A673 (cell line): ENCODE measurements at places on chromosomes 5 and 9. TPM values are rescaled to one million over a fixed set of nuclear protein-coding genes. Genes with fewer than 3 reads are reported as not detected.

- H3K27ac ChIP-seq = no peak overlapping the region
- DNase-seq = no peak
- H3K27me3 ChIP-seq = no peaks in the 10 kb centered on the region
- H3K4me1 ChIP-seq = no peaks in the 10 kb centered on the region
- H3K4me3 ChIP-seq = no peak overlapping the region
- H3K36me3 ChIP-seq = no peaks in the 10 kb centered on the region
These were observed 5.9 kb downstream of the SLC4A9 start for GRCh38 chr5:140365941-140366340.

DNA sequence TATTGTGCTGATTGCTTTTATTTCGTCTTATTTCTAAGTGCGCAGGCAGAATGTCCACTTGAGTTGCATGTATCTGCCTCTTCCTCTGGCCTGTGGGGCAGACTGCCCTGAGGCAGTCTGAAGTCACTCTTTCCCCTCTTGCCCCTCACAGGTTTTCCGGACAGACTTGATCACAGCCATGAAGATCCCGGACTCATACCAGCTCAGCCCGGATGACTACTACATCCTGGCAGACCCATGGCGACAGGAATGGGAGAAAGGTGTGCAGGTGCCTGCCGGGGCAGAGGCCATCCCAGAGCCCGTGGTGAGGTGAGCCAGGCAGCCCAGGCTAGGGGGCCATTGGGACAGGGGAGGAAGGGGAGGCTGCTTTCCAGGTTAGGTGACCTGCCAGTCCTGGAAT, 26.4 kb downstream of the JADE2 start:
- no peaks in the 10 kb centered on the region for H3K27me3 ChIP-seq
- H3K27ac ChIP-seq = no peak overlapping the region
- H3K4me1 ChIP-seq = peaks cover 8% of the 10 kb centered on the region
- DNase-seq = no peak

GRCh38 chr9:78674874-78675273, 377.9 kb downstream of the PSAT1 start:
- H3K4me3 ChIP-seq = no peak overlapping the region
- peaks cover 37% of the 10 kb centered on the region for H3K27me3 ChIP-seq
- H3K27ac ChIP-seq = no peak overlapping the region

GRCh38 chr9:83445703-83446265, 92.4 kb downstream of the FRMD3 start:
- no peaks in the 10 kb centered on the region for H3K27me3 ChIP-seq
- no peaks in the 10 kb centered on the region for H3K4me1 ChIP-seq
- no peak overlapping the region for H3K4me3 ChIP-seq

Gene CDHR2
- 0.35 TPM in 1 of 2 replicates, not detected in the other for total RNA-seq

- peak overlapping the region; percentile 62 for H3K27ac ChIP-seq
- H3K36me3 ChIP-seq = no peaks in the 10 kb centered on the region
- no peaks in the 10 kb centered on the region for H3K27me3 ChIP-seq
- no peak overlapping the region for H3K4me3 ChIP-seq
- H3K4me1 ChIP-seq = peaks cover 28% of the 10 kb centered on the region
- peak; percentile 56 for DNase-seq
These were observed 12.3 kb upstream of the ADGRV1 start for GRCh38 chr5:90546216-90546837.

GRCh38 chr5:69509212-69509611, 16.6 kb downstream of the OCLN start:
- no peaks in the 10 kb centered on the region for H3K27me3 ChIP-seq
- no peak for DNase-seq
- H3K4me3 ChIP-seq = no peak overlapping the region
- no peaks in the 10 kb centered on the region for H3K36me3 ChIP-seq

Gene CENPH
- total RNA-seq = 56.9 and 68.9 TPM in 2 replicates

GRCh38 chr5:133129950-133130349, 78.1 kb downstream of the HSPA4 start:
- DNase-seq = no peak
- no peaks in the 10 kb centered on the region for H3K4me1 ChIP-seq
- H3K27me3 ChIP-seq = peaks cover 7% of the 10 kb centered on the region
- H3K4me3 ChIP-seq = no peak overlapping the region

Gene INSL4
- not detected in 2 replicates for total RNA-seq

GRCh38 chr9:14021871-14022525, 291.9 kb downstream of the NFIB start:
- no peak for DNase-seq
- H3K4me3 ChIP-seq = no peak overlapping the region
- H3K27me3 ChIP-seq = no peaks in the 10 kb centered on the region
- H3K4me1 ChIP-seq = peaks cover 17% of the 10 kb centered on the region
- H3K27ac ChIP-seq = no peak overlapping the region
- H3K36me3 ChIP-seq = no peaks in the 10 kb centered on the region

Gene STK10
- 3.8 and 3.9 TPM in 2 replicates for total RNA-seq

Gene KCNN2
- 0.17 and 0.28 TPM in 2 replicates for total RNA-seq

DNA sequence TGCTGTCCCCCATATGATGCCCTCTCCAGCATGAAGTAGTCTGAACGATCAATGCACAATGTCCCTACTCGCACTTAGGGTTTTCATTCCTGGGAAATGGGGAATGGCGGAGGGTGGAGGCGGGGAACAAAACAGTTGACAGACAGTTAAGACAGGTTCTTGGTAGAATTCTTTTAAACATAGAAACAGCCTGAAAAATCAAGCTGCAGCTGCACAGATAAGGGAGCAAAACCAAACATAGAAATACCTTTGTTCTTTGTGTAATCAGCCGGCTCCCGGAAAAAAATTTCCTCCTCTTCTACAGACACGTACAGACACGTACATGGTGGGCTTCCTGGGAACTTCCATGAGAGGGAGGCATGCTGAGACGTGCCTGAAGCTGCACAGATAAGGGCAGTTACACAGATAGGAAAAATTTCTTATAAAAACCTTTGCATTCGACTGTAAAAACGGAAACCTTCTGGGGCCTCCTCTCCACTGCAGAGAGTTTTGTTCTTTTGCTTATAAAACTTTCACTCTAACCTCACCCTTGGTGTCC, 662.4 kb upstream of the PTPRD start:
- no peak for DNase-seq
- H3K27ac ChIP-seq = no peak overlapping the region
- H3K4me3 ChIP-seq = no peak overlapping the region
- no peaks in the 10 kb centered on the region for H3K4me1 ChIP-seq
- H3K36me3 ChIP-seq = no peaks in the 10 kb centered on the region

- no peak for DNase-seq
- no peaks in the 10 kb centered on the region for H3K36me3 ChIP-seq
- no peak overlapping the region for H3K4me3 ChIP-seq
- no peak overlapping the region for H3K27ac ChIP-seq
- no peaks in the 10 kb centered on the region for H3K27me3 ChIP-seq
- H3K4me1 ChIP-seq = no peaks in the 10 kb centered on the region
These were observed 621.2 kb upstream of the CDH6 start for GRCh38 chr5:30572279-30572678.

Gene RIMOC1
- total RNA-seq = 43.4 and 48.3 TPM in 2 replicates

Gene MAP1B
- 134 and 135 TPM in 2 replicates for total RNA-seq

GRCh38 chr5:147384346-147385193, 125.3 kb downstream of the DPYSL3 start:
- no peaks in the 10 kb centered on the region for H3K36me3 ChIP-seq
- no peak overlapping the region for H3K27ac ChIP-seq
- H3K4me3 ChIP-seq = no peak overlapping the region
- H3K4me1 ChIP-seq = peaks cover 6% of the 10 kb centered on the region
- H3K27me3 ChIP-seq = peaks cover 4% of the 10 kb centered on the region

Gene NSG2
- 0.37 and 0.60 TPM in 2 replicates for total RNA-seq

- no peaks in the 10 kb centered on the region for H3K27me3 ChIP-seq
- H3K36me3 ChIP-seq = no peaks in the 10 kb centered on the region
- no peak overlapping the region for H3K27ac ChIP-seq
- no peak overlapping the region for H3K4me3 ChIP-seq
- DNase-seq = no peak
These were observed 38.5 kb upstream of the NR4A3 start for GRCh38 chr9:99782962-99783718.

Gene SLCO6A1
- not detected in 2 replicates for total RNA-seq

GRCh38 chr5:38765399-38765861, 80.4 kb upstream of the OSMR start:
- no peak for DNase-seq
- H3K36me3 ChIP-seq = no peaks in the 10 kb centered on the region
- H3K27ac ChIP-seq = no peak overlapping the region
- no peaks in the 10 kb centered on the region for H3K27me3 ChIP-seq

DNA sequence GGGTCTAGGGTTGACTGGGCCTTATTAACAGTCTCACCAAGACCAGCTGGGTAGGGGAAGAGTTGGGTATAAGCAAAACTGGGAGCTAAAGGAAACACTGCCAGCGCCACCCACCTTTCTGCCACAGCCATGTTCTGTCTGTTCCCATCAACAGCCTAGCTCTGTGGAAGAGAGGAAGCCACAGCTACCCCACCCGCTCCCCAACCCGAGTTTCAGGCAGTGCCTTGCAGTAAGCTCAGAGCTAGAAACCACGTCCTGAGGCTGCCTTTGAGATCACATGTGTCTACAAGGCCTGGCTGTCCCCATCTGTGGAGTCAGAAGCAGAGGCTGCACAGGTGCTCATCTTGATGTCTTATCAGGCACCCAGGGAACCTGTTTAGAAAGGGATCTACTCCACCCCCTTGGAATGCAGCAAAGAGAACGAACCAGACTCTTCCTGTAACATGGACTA, 15.3 kb downstream of the HNRNPH1 start:
- H3K27me3 ChIP-seq = no peaks in the 10 kb centered on the region
- H3K4me1 ChIP-seq = no peaks in the 10 kb centered on the region
- DNase-seq = no peak
- H3K27ac ChIP-seq = no peak overlapping the region
- peaks cover 58% of the 10 kb centered on the region for H3K36me3 ChIP-seq

- no peaks in the 10 kb centered on the region for H3K36me3 ChIP-seq
- no peak overlapping the region for H3K27ac ChIP-seq
- peak; percentile 33 for DNase-seq
- peaks cover 6% of the 10 kb centered on the region for H3K27me3 ChIP-seq
- no peak overlapping the region for H3K4me3 ChIP-seq
These were observed 13.1 kb upstream of the IFNA5 start for GRCh38 chr9:21317956-21318923.

- no peak for DNase-seq
- H3K4me1 ChIP-seq = peaks cover 6% of the 10 kb centered on the region
- H3K36me3 ChIP-seq = no peaks in the 10 kb centered on the region
- H3K27ac ChIP-seq = no peak overlapping the region
- H3K27me3 ChIP-seq = no peaks in the 10 kb centered on the region
These were observed 2.5 kb upstream of the RAD23B start for GRCh38 chr9:107280543-107280942.

GRCh38 chr5:159400476-159400875, 70.2 kb upstream of the IL12B start:
- no peaks in the 10 kb centered on the region for H3K27me3 ChIP-seq
- no peak for DNase-seq
- no peaks in the 10 kb centered on the region for H3K36me3 ChIP-seq
- no peak overlapping the region for H3K27ac ChIP-seq
- no peak overlapping the region for H3K4me3 ChIP-seq
- H3K4me1 ChIP-seq = peaks cover 9% of the 10 kb centered on the region

Gene GCNT1
- not detected in 2 replicates for total RNA-seq

DNA sequence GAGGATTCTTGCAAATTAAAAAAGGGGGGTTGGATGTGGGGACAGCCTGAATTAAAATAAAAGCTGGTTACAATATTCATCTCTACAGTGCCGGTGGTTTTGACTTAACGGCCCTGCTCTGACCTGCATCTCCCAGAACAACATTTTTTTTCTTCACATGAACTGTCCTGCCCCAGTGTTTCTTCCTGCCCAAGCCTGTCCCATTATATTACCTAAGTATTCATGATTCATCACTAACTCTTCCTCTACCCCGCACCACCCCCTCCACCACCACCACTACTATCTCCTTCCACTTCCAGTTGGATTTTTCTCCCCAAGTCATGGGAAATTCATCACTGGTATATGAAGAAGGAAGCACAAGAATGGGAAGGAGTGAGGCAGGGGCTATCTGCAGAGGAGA, 90.1 kb downstream of the ZFAND5 start:
- no peaks in the 10 kb centered on the region for H3K4me1 ChIP-seq
- H3K27me3 ChIP-seq = no peaks in the 10 kb centered on the region
- no peak for DNase-seq
- H3K36me3 ChIP-seq = no peaks in the 10 kb centered on the region
- H3K27ac ChIP-seq = no peak overlapping the region

DNA sequence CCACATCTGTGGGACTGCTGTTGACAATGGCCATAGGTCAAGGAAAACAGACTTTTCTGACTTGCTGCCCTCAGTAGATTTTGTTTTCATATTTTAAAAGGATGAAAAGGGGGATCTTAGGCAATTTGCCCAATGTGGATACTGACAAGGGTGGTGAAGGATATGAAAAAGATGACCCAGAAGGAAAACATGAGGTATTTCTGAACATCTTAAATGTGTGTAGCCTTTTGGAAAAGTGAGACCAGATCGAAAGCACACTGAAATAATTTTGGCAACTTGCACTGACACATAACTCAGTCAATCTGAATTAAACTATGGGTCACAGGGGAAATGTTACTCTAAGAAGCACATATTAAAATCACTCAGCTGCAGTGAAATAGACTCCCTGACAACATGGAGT, 1793.0 kb upstream of the ACO1 start:
- H3K27ac ChIP-seq = no peak overlapping the region
- no peak for DNase-seq
- no peaks in the 10 kb centered on the region for H3K4me1 ChIP-seq
- no peak overlapping the region for H3K4me3 ChIP-seq

Gene GABBR2
- total RNA-seq = not detected in 2 replicates

GRCh38 chr5:61831736-61832135, 474.3 kb upstream of the KIF2A start:
- no peaks in the 10 kb centered on the region for H3K36me3 ChIP-seq
- H3K27me3 ChIP-seq = no peaks in the 10 kb centered on the region
- no peak for DNase-seq
- no peak overlapping the region for H3K4me3 ChIP-seq

GRCh38 chr5:137629646-137630045, 106.2 kb downstream of the KLHL3 start:
- no peak overlapping the region for H3K27ac ChIP-seq
- DNase-seq = peak; percentile 67
- H3K4me3 ChIP-seq = no peak overlapping the region
- H3K4me1 ChIP-seq = no peaks in the 10 kb centered on the region
- no peaks in the 10 kb centered on the region for H3K27me3 ChIP-seq

- no peaks in the 10 kb centered on the region for H3K36me3 ChIP-seq
- no peak overlapping the region for H3K27ac ChIP-seq
- peak overlapping the region; percentile 30 for H3K4me3 ChIP-seq
- peaks cover 6% of the 10 kb centered on the region for H3K4me1 ChIP-seq
These were observed 43.4 kb upstream of the FUBP3 start for GRCh38 chr9:130535818-130536521.

DNA sequence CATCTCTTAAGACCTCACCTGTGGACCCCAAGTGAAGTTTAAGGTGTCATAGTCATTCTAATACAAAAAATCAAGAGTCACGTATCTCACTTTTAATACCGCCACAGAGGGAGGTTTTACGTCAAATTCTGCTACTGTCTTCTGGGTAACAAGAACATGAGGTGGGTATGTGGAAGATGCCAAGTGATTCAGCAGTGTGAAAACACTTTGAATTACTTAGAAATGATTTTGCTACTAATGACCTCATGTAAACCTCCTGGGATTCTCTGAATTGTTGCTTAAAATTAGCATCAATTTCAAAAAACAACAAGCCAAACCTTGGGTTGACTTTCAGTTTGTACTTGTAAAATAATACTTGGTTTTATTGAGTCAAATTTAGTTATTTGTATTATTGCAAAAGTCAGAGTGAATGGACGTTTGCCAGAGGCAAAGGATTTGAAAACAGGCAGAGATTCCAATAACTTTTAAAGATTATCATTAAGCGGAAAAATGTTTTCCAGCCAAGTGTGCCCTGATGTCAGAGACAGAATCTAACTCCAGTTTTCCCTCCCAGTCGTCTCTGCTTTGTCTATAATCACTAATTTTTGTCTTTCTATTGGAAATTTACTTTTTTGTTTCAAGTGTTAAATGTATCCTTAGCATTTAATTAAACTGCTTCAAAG, 8.8 kb downstream of the DMRT2 start:
- H3K4me1 ChIP-seq = no peaks in the 10 kb centered on the region
- no peak overlapping the region for H3K27ac ChIP-seq
- peaks cover 37% of the 10 kb centered on the region for H3K27me3 ChIP-seq
- H3K4me3 ChIP-seq = no peak overlapping the region

Gene PDE6A
- total RNA-seq = 0.39 and 0.49 TPM in 2 replicates
